ENCODE measurements at places on chromosomes 7 and 10.

DNA sequence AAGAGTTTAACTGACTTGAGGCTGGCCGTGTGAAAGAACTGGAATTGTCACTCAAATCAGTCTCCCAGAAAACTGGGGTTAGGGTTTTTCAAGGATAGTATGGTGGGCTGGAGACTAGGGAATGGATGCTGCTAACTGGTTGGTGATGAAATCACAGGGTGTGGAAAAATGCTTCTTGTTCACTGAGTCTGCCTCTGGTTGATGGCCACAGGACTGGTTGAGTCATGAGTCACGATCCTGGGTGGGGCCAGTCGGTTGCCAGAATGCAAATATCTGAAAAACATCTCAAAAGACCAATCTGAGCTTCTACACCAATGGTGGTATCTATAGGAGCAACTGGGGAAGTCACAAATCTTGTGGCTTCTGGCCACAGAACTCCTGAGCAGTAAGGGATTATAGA is 16.3 kb upstream of the BAMBI start:
- DNase-seq = no peak

- DNase-seq = no peak
These were observed 266.6 kb downstream of the POLR1F start for GRCh38 chr7:19442016-19442785.

GRCh38 chr7:31917256-31917655 is 153.0 kb downstream of the PDE1C start:
- DNase-seq = no peak

DNA sequence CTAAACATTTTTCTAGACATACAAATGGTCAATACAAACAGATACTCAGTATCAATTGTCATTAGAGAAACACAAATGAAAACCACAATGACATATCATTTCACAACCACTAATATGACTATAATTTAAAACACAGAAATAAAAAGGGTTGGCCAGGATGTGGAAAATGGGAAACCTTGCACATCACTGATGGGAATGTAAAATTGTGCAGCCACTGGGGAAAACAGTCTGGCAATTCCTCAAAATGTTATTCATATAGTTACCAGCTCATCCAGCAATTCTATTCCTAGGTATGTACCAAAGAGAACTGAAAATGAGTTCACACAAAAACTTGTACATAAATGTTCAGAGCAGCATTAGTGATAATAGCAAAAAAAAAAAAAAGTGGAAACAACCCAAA is 106.1 kb upstream of the LRRTM3 start:
- DNase-seq = no peak

DNA sequence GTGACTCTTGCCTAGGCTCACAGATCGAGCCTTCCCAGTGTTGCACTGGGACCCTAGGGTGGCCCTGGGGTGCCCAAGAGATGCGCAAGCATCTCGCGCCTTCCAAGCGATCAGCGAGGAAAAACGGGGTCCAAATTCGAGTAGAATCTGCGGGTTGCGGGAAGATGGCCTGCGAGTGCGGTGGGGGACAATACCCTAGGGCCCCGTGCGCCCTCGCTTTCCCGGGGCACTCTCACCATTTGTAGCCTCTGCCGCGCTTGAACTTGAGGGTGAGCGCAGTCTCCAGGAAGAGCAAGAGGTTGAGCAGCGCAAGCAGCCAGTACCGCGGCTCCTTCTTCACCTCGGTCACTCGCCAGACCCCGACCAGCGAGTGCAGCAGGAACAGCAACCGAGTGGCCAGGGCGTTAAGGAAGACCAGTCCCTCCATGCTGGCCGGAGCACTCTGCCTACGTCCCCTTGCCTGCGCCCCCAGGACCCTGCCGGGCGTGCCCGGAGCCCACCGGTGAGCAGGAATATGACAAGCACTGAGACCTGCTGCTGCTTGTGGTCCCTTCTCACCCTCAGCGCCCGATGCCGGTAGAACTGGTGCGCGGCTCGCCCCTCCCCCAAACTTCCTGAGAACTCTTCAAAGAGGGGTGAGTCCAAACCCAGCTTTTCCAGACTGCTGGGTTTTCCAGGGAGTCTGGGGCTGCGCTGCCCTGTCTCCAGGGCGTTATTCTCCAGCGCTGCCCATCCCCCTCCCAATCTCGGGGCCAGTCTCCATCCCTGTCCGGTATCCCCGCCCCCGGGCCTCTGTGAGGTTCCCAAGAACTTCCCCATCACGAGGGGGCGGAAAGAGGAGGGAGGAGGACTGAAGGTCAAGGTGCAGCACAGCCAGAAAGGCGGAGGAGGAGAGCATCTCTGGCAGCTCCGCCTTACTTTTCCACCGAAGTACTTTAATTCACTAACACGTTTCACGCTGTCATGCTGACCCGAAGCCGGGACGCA is at the start of gene TMEM26:
TSS of gene TMEM26 (minus strand) at position 727 of the 987 bp plus-strand sequence. CDS start at position 427, 300 bp downstream.
- DNase-seq = peak; percentile 8

DNA sequence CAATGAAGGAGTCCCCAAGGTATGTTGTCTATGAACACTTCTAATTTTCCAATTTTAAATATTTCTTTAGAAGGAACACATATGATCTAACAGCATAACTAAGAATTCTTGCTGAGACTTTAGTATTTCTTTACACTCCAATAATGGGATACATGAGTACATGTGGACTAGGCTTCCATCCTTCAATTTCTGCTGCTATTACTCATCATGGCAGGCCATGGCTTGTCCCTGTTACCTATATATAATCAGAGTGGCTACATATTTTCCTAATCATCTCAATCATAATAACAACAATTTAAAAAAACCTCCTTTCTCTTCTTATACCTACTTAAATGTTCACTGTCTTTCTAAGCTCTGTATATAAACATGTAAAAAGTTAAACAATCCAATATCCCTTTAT is 60.3 kb upstream of the TAC1 start:
- no peak for DNase-seq

DNA sequence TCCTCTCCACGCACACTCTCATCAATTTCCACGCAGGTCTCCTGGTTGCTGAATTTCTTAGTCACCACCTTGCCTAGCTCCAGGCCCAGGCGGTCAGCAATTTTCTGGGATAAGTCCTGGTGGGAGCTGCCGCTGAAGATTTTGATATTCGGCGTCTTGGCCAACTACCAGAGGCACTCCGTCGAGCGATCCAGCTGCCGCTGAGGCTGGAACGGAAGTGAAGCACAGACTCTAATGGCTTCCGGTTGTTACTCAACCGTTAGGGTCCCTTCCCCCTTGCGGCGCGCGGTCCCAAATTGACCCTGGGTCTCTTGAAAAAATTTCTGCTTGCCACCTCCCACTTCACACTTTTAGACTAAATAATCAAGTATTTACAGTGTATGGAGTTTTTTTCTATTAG is at the start of gene PRPS1L1:
TSS of gene PRPS1L1 (minus strand) at position 219 of the 400 bp plus-strand sequence.
- DNase-seq = no peak

DNA sequence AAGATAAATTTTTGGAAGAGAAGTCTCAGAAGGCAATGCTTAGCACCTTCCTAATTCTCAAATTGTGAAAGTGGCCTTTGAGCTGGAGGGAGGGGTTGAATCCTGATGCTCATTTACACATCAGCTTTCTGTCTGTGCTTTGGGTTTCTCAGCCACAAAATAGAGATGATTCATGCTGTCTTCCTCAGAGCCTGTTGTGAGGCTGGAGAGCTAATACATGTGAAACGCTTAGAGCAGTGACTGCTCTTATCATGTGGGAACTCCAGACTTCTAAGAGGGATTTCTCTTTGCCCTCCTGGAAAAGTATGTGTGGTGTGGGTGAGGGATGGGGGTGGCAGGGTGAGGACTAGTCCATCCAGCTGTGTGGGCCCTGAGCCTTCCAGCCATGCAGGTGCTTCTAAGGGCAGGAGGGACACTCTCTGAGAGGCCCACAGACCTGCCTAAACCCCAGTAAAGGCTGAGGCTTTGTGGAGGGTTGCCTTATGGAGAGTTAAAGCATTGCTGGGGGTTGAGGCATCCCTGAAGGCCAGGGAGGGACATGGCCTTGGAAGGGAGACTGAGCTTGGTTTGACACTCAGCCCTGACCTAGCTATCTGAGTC is 4.8 kb upstream of the EVX1 start:
- DNase-seq = no peak

- DNase-seq = no peak
These were observed 718 bp upstream of the UMAD1 start for GRCh38 chr7:7639847-7640220.

Measured in GM06990 (cell line).